ENCODE measurements at places on chromosomes 2 and 18. TPM values are rescaled to one million over a fixed set of nuclear protein-coding genes. Genes with fewer than 3 reads are reported as not detected.

Gene CIB4
- total RNA-seq: not detected

Gene GPR155
- total RNA-seq: 20.5 TPM

Gene ZNF519
- 7.9 TPM for total RNA-seq

Gene TWIST2
- total RNA-seq: 0.79 TPM

Gene RPIA
- 5.7 TPM for total RNA-seq

Gene LYPD6B
- 9.4 TPM for total RNA-seq

Gene GAD1
- total RNA-seq: 4.3 TPM

Gene RNF138
- total RNA-seq: 10.3 TPM

Gene SIX3
- total RNA-seq: not detected

Gene KCNS3
- 0.11 TPM for total RNA-seq

Gene LRPPRC
- 40.8 TPM for total RNA-seq

Gene CASP10
- total RNA-seq: 0.65 TPM

Gene PEX13
- total RNA-seq: 36.1 TPM

Gene IL36A
- total RNA-seq: not detected

Gene STARD6
- not detected for total RNA-seq

Gene AMER3
- not detected for total RNA-seq

Gene ITGB6
- 1,146 TPM for total RNA-seq

Gene FOXI3
- total RNA-seq: not detected

Gene LIPG
- 0.39 TPM for total RNA-seq

Gene REG1B
- total RNA-seq: not detected

Gene PROM2
- 101 TPM for total RNA-seq

Gene KRTCAP3
- 8.2 TPM for total RNA-seq

Gene KATNAL2
- 2.3 TPM for total RNA-seq

Gene COL4A3
- 0.39 TPM for total RNA-seq

Gene EVA1A
- 88.3 TPM for total RNA-seq

Measured in placental epithelial cell (primary cell).